ENCODE measurements at places on chromosomes 5 and 9.

DNA sequence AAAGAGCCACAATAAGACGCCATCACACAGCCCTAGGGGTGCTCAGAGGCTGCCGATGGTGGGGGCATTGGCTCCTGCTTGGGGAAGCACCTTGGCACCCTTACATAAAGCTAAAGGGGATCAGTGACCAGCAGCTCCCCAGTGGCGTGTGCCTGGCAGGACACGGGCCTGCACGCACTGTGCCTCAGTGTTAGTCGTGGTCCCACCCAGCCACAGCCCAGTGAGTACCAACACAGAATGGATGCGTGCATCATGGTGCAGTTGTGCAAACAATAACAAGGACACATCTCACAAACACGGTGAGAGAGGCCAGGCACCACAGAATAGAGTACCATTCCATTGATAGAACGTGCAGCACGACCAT is 103.2 kb downstream of the WNK2 start:
- DNase-seq, result no peak

DNA sequence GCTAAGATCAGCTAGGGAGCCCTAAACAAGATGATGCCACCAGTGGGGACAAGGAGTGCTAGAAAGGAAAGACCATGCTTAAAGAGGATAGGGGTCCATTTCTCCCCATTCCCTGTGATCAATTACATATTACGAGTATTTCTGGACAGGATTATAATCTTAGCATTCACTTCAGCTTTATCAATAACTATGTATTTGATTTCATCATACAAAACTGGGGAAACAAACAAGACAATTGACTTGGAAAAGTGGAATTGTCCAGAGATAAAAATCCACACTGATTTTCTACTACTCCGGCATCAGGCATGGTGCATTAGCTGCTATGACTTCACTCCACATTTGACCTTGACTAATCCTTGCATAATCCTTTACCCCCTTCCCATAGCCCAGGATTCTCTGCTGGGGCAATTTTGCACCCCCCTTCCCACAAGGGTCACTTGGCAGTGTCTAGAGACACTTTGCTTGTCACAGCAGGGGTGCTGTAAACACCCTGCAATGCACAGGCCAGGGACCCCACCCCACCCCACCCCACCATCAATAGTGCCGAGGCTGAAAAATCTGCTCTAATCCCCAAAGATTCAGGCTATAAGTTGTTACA is 29.9 kb upstream of the UBE2QL1 start:
- no peak for DNase-seq

GRCh38 chr5:53256746-53257145 is 147.2 kb upstream of the MOCS2 start:
- DNase-seq, result no peak

DNA sequence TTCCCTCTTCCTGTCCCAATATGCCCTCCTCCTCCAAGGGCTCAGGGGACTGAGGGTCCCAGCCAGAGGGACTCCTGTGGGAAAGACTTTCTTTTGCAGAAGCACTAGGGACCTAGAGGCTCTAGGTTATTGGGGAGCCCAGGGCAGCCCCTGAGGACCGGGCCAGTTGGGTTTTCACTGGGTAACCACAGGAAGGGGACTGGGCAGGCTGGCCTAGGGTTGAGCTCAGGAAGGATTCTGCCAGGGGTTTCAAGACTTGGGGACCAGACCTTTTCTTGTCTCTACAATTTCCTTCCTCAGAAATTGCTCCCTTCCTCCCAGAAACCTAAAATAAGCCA is 24.4 kb upstream of the HMCN2 start:
- DNase-seq, result no peak

DNA sequence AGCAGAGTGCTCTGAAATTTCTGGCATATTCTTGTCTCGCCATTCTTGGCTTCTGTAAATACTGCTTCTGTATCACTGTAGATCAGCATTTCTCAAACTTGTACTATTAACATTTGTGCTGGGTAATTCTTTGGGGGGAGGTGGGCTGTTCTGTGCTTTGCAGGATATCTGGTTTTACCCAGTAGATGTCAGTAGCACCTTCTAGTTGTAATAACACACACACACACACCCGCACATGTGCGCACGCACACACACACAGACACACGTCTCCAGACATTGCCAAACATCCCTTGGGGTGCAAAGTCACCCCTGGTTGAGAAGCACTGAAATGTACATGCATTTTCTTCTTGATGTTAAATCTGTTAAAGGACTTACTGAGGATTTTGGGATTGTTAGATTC is 304.1 kb downstream of the MAT2B start:
- DNase-seq, result no peak

DNA sequence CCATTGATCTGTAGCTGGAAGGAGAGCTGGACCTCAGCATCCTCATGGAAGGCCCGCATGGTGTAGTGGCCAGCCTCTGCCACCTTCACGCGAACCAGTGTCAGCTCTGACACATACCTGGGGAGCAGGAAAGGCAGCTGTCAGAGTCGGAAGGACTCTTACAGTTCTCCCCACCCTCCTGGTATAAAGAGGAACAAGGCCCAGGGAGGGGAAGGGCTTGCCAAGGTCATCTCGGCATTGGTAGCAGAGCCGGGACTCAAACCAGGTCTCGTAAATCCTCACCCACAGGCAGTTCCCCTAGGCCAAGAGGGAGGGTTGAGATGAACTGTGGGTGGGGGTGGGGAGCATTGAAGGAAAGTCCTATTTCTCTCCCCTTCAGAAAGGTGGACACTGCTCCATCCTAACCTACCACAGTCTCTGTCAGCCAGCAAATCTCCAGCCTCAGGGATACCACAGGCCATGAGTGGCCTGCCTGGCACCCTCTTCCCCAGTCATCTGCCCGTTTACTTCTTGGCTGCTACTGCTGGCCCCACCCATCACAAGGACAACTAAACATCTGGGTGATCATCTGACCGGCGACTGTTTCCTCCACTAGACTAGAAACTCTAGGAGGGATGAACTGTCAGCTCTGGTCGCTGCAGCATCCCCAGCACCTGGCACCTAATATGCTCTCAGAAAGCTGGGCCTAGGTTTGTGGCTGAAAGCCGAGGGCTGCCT is 23.5 kb downstream of the PDGFRB start:
- DNase-seq, result no peak

DNA sequence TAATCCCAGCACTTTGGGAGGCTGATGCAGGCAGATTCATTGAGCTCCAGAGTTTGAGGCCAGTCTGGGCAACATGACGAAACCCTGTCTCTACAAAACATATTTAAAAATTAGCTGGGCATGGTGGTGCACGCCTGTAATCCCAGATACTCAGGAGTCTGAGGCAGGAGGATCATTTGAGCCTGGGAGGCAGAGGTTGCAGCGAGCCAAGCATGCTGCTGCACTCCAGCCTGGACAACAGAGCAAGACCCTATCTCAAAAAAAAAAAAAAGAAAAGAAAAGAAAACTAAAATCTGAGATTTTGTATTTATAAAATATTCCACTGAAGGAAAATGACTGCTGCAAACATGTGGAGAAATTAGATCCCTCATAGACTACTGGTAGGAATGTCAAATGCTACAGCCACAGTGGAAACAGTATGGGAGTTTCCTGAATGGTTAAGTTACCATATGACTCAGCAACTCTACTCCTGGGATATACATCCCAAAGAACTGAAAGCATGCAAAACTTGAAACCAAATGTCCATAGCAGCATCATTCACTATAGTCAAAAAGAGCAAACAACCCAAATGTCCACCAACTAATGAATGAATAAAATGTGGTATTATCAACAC is 106.1 kb downstream of the UBAP2 start:
- DNase-seq, result no peak

DNA sequence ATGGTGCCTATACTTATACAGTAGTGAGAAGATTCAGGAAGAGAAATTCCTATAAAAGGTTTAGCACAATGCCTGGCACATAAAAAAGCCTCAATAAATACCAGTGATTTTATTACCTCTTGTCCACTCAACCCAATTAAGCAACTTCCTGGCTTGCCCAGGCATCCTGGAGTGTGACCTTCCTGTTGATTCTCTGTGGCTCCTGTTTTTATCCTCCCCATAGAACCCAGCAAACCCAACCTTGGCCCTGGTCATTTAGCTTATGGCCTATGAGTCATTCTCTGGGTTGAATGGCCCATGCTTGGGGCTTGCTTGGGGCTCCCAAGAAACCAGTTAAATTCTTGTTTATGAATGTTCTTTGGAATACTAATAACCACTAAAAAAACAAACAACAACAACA is 21.4 kb upstream of the SPARC start:
- no peak for DNase-seq

DNA sequence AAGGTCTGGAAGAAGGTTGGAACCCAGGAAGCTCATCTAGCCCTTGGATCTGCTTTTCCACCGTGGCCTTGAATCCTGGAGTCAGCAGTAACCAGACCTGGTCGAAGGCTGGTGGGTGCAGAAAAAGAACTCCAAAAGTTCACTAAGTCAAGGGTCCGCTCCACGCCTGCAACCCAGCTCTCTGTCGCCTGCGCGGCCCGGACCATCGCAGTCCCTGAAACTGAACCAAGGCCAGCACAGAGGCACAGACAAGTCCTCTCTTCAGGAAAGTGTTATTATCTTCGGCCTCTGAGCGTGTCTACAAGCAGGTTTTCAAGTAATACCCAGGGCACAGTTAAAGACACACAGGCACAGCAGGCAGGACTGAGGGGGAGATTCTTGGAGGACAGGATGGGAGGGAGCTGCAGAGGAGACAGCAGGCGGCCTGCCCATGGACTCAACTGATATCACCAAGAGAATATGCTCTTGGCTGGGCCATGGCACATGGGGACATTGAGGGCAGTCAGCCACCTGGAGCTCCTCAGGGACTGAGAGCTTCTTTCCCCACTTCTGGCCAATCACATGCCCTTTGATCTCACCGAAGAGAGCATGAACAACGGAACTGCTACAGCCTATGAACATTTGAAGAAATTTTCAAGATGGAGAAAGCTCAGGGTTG is 45.8 kb upstream of the SEMA4D start:
- DNase-seq, result no peak

- DNase-seq, result no peak
Measured at GRCh38 chr9:128701227-128701854, 962 bp upstream of the PKN3 start.

DNA sequence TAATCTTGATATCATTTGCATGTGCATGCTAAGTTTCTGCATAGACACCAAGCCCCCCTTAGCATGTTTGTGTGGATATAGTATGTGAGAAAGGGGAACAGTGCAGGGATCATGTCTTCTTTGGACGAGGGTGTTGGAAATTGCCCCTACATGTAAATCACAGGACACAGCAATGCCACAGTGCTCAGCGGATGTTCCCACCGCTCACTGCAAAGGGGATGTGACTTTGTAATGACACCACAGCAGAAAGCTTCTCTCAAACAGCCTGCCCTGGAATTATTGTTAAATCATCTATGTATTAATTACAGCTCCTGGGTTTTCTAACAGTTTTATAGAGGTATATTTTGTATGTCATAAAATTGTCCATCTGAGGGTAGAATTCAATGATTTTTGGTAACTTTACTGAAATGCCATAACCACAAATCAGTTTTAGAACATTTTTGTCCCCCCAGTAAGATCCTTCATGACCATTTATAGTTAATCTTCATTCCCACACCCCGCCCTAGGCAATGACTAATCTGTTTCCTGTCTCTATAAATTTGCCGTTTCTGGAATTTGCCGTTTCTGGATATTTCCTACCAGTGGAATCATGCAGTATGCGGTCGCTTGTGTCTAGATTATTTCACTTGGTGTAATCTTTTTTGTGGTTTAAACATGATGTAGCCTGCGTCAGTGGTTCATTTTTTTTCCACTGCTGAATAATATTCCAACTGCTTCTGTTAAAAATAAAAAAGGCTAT is 648.5 kb upstream of the WWC1 start:
- DNase-seq, result no peak

DNA sequence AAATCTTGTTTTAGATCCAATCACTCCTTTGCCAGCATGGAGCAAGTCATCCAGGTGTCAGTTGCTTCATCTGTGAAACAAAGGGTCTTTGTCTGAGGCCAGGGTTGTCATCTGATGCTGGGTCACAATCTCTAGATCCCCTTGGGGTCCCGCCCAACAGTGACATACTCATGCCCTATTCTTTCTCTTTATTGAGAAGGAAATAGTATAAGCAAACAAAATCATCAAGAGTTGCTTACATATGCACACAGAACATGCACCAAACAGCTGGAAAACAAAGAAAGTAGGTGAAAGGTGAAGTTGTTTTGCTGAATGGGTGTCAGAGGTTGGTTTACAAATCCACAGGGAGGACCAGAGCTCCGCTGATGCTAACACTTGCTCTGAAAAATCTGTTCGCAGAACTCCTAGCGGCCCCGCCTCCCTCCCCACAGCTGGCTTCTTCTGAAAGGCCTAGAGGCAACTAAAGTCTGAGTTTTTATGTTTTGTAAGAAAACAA is 106.1 kb upstream of the SLC44A1 start:
- no peak for DNase-seq

DNA sequence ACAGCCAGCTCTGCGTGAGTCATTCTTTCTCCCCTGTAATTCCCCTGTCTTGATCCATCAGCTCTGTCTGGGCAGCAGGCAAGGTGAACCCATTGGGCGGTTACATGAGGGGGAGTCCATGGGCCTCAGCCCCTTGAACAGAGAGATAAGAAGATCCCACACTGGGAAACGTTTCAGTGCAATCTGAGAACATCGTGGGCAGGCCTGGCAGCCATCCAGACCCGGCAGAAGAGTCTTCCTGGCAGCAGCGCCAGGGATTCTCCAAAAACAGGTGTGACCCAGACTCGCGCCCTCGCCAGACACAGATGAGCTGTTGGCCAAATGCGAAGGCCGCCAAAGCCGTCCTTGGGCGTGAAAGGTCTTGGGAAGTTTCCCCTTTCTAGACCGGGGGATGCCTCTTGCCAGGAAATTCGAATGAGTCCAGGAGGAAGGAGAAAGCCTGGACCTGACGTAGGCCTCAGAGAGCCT is 6.4 kb upstream of the SLC12A7 start:
- DNase-seq, result no peak
